ENCODE measurements at places on chromosomes 7 and 10.

DNA sequence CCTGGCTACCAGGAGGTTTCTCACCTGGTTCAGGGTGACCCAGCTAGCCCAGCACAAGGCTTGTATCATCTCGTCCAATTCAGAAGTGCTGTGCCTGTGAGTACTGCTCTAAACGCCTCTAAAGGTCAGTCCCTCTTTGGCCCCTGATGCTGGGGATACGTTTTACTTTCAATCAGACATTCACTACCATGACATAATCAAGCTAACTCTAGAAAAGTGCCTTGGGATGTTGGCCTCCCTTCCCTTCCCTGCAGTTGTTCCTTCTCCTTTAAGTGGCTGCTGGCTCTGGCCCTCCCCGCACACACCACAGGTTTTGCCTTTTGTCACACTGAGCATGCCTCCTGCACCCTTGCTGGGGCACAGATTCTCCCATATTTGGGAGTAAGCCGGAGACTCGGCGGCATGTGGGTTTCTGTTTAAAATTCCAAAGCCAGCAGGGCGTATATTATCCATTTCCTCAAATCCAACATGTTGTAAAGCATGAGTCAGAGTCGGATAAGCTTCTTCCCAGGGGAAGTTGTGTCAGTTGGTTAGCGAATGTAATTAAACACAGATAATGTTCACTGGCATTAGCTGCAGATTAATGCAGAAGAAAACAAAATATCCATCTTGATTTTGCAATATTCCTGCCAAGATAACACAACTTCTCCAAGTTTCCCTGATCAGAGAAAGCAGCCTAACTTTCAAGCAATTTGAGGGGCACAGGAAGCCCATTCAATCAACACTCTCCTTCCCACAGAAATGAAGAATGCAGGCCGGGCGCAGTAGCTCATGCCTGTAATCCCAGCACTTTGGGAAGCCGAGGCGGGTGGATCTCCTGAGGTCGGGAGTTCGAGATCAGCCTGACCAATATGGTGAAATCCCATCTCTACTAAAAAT, 31.8 kb upstream of the VCL start:
- no peak for DNase-seq

DNA sequence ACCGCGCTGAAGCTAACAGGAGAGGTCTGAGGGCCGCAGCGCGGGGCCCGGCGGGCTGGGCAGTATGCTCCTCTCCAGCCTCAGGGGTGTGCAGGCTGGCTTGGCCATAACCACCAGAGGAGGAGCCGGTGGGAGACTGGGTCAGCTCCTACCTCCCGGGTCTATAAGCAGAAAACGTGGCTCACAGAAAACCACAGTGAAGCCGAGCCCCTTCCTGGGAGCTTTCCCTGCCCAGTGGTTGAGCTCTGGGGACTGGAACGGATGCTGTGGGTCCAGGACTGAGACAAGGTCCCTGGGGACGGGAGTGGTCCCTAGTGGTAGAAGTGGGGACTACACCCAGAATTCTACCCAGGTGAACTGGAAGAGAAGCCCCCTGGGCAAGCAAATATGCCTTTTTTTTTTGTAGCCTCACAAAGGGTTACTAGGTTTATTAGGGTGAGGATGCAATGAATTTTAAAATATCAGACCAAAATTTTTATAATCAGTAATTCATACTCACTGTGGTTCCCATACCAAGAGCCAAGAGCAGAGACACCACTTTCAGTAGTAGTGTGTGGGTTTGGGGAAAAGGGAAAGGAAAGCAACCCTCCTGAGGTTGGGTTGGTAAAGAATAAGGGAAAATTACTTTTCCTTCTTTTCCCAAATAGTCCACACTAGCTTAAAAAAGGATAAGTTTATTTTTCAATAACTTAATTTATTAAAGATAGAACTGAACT, 67.9 kb upstream of the PRKCQ start:
- DNase-seq: peak; percentile 58

DNA sequence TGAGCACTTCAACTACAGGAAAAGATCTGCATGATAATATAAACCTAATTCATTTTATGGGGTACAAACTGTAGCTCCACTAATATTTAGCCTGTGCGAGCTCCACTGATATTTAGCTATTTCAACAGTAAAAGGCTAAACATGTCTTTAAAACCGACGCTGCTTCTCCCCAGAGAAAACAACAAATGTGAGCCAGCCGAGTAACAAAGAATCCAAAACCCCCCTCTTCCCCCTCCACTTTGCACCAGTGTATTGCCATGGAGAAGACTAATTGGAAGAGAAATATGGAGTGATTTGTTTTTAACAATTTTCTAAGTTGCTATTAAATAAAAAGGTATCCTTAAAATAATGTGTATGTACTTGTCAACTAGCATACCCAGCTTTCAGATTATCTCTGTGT, 136.7 kb downstream of the GFRA1 start:
- DNase-seq: no peak

DNA sequence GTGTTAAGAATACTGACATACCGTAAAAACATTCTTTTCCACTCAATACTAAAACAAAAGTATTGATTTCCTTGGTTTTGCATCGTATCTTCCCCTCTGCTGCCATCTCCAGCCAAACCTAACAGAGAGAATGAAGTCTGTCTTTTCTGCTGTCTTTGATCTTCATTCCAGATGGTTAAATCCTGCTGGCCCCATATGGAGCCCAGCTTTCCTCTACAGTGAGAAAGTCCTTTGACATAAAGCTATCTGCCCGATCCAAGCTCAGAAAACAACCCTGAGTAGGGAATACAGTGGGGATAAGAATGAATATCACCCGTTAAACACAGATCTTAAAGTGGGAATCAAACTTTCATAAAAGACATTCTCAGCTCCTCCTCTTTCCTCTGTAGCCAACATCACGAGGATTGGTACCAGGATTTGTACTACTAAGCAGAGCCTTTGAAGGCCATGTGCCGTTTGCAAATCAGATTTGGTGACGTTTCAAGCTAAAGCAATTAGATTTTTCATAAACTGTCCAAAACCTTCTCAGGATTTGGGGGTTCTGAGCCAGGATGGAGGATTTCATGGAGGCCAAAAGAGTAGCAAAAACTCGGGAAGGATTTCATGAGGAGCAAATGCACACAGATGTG, 30.8 kb upstream of the GPAM start:
- DNase-seq: no peak

DNA sequence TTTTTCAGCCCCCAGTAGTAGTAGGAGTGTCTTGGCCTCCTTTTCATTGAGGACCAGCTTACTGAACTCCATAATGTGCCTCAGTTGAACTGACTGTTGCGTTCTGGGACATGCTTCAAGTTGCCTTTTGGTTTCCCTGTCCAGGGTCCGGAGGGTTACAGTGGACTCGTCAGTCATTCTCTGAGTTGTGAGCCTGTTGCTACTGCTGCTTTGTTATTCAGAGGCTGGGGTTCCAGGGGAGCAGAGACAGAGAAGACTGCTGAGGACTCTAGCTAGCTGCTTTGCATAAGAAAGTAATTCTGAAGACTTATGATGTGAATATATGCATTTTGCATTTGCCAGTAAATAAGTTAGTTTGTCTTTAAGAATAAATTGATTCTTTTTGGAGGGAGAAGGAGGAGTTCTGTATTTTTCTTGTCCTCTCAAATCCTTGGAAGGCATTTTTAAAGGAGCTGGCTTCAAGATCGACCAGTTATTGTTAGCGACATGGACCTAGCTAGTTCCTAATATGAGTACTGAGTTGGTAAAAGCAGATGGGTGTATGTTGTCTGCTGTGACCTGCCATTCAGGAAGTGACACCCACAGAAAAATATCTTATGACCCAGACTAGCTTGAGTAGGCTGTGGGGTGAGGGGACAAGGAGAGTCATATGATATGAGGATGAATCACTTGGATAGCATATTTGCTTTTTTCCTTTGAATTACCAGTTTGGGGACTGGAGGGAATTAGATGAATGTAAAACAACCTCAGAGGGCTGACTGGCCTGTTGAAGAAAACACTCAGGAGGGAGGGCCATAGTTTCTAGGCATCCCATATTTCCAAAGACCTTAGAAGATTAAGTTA, 8.3 kb downstream of the PI4K2A start:
- peak; percentile 48 for DNase-seq

- DNase-seq: no peak
These were observed 309.7 kb upstream of the SHH start for GRCh38 chr7:156121956-156122355.

DNA sequence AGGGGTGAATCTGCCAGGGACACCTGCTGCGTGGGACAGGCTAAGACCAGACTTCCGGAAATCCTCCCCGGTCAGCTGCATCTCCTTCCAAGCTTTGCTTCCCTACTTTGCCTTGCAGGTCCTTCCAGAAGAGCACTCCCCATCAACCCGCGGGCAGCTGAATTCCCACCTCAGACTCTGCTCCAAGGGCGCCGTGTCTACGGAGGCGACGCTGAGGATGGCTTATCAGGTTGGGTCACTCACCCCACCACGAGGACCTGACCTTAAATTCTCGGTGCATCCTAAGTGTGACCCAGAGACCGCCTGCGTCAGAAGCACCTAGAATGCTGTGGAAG, 78.9 kb upstream of the KMT2C start:
- DNase-seq: no peak

All from NB4 (cell line).